ENCODE measurements at places on chromosomes 12 and 14. TPM values are rescaled to one million over a fixed set of nuclear protein-coding genes. Genes with fewer than 3 reads are reported as not detected.
A peak's percentile ranks its signal among the peaks of the same experiment; 100 is the strongest.

Gene NR2C1
- total RNA-seq, result 27.4 TPM

- peak; percentile 27 for DNase-seq
These were observed 814 bp downstream of the ANKRD13A start for GRCh38 chr12:109999983-110000505.

GRCh38 chr12:104494793-104495158 lies 38.0 kb downstream of the CHST11 start:
- no peak for DNase-seq

DNA sequence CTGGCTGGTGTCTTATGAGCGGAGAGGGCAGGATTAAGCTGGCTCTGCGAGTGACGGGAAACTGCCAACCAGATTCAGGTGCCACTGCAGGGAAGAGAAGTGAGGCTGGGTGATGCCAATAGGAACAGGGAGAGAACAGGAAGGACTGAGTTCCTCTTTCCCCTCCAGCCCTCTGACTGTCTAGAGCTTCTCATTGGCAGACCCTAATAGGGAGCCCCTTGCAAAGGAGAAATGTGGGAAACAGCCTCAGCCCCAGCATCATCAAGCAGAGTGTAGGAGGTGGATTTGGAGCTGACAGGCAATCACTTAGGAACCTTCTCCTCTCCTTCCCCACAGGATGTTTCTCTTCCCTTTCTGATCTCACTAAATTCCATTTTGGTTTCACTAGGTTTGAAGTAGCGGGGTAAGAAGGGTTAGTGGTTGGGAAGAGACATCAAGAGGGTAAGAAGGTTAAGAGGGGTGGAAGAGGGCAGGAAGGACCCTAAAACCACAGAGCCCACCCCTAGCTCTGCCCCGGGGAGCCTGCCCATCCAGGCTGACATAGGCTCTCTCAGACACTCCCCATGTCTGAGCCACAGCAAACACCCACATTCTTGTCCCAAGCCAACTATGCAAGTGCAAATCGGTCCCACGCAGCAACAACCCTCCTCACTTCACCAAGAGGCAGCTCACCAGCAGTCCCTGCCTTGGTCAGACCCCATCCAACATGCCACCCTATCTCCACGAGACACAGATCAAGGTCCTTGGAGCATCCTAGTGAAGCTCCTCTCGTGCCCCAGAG lies 111.1 kb downstream of the STAB2 start:
- no peak for DNase-seq

DNA sequence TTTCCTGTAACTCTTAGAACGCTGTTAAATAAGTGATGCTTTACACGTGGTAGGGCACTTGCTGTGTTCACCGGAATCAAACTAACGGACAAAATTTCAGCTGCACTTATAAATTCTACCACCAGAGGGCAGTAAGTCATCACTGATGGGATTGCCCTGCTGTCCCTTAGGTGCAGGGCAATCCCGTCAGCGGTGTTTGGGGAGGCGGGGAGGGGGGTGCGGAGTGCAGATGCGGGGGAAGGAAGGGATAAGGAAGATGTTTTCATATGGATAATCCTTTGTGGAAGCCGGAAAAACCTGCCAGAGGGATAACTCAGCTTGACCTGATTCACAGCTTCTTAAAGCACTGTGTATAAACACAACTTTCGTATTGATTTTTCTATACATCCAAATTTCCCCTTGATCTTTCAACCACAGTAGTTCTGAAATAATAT lies 21.7 kb upstream of the SLC10A1 start:
- peak; percentile 85 for DNase-seq

GRCh38 chr12:26469421-26470180 lies 274.2 kb downstream of the SSPN start:
- DNase-seq, result no peak

Gene MSRB3
- 0.05 TPM for total RNA-seq

DNA sequence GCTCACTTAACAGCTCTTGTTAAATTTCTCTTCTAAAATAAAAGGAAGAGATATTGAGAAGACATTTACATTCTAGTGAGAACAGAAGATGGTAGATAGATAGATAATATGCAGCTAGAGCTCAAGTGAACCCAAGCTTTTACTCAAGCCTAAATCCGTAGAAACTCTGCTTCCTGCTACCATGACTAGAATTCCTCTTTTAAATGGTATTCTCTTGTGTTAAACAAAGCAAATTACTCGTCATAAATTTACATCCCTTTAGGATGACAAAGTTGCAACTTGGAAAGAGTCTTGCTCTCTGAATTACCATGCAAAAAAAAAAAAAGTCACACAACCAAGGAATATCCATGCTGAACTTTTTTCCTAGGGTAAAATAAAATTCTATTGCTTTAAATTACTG lies 160.7 kb upstream of the LRFN5 start:
- no peak for DNase-seq

DNA sequence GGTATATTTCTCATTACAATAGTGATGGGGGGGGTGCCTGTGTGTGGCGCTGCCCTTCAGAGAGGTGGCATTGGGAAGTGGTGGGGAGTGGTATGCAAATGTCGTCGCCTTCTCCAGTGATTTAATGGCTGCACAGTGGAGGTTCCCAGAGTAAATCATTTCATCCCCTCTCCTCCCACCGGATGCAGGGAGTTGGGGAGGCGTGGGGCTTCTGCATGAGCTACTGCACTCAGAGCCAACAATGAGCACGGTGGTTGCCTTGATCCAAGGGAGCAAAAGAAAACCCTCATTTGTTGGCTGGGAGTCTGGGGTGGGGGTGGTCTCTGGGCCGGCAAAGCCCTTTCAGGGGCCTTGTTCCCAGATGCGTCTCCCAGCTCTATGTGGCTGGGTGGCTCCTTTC lies 124.3 kb downstream of the AACS start:
- no peak for DNase-seq

Gene SYNDIG1L
- total RNA-seq, result not detected

- no peak for DNase-seq
These were observed 5.4 kb upstream of the AMN start for GRCh38 chr14:102917056-102917385.
